ENCODE measurements at places on chromosomes 6 and 20. TPM values are rescaled to one million over a fixed set of nuclear protein-coding genes. Genes with fewer than 3 reads are reported as not detected.

Gene SCGN
- not detected for total RNA-seq

GRCh38 chr6:164861967-164862366 is 447.4 kb downstream of the C6orf118 start:
- no peaks in the 10 kb centered on the region for H3K27me3 ChIP-seq
- no peak overlapping the region for H3K27ac ChIP-seq
- no peaks in the 10 kb centered on the region for H3K36me3 ChIP-seq
- H3K4me3 ChIP-seq = no peak overlapping the region
- DNase-seq = no peak
- H3K4me1 ChIP-seq = no peaks in the 10 kb centered on the region

Gene MCCD1
- not detected for total RNA-seq

GRCh38 chr6:27145731-27146455 is 101.6 kb upstream of the PRSS16 start:
- H3K4me3 ChIP-seq = peak overlapping the region; percentile 60
- DNase-seq = peak; percentile 63
- peaks cover 7% of the 10 kb centered on the region for H3K4me1 ChIP-seq
- H3K27ac ChIP-seq = peak overlapping the region; percentile 83
- H3K27me3 ChIP-seq = peaks cover 18% of the 10 kb centered on the region
- H3K36me3 ChIP-seq = no peaks in the 10 kb centered on the region

- no peaks in the 10 kb centered on the region for H3K36me3 ChIP-seq
- no peak for DNase-seq
- peaks cover 33% of the 10 kb centered on the region for H3K27me3 ChIP-seq
- no peak overlapping the region for H3K27ac ChIP-seq
- H3K4me3 ChIP-seq = no peak overlapping the region
Observed at GRCh38 chr20:51091406-51092195, 68.7 kb upstream of the KCNG1 start.

DNA sequence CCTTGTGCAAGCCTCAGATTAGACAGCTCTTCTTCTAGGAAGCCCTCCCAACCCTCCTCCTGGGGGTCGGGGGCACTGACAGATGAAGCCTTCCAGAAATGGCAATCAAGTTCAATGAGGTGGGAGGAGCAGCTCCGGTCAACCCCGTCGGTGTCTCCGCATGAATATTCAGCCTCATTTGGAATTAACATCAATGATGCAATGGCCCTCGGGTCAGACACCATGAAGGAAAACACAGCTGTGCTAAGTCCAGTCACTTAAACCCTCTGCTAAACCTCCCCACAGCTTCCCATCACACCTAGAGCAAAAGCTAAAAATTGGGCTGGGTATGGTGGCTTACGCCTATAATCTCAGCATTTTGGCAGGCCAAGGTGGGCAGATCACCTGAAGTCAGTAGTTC is 36.5 kb downstream of the ZNF217 start:
- H3K27ac ChIP-seq = no peak overlapping the region
- no peaks in the 10 kb centered on the region for H3K36me3 ChIP-seq
- DNase-seq = no peak
- H3K4me1 ChIP-seq = no peaks in the 10 kb centered on the region
- no peaks in the 10 kb centered on the region for H3K27me3 ChIP-seq

DNA sequence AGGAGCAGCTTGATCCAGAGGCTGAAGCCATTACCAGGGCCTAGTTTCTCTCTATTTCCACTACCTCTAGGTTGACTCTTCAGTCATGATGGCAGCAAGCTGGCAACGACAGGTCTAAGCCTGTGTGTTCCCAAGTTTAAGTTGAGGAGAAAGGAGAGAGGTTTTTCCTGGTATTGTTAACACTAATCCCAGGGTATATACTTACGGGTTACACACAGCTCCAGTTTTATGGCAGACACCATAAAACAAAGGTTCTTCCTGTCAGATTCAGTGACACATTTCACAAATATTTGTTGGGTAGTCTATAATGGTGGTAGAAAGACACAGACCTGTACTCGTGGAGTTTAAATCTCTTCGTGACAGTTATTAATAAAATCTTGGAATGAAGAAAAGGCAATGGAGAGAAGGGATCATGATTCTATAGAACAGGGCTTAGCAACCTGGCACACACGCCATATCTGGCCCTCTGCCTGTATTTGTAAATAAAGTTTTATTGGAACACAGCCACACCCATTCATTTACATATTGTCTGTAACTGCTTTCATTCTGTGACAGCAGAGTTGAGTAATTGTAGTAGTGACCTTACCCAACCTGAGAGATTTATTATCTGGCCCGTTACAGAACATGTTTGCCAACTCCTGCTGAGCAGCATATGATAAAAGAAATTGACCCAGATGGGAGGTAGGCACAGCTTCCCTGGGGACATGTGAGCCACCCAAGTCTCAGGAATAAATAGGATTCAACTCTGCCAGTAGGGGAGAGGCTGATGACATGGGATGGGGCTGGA is 323.3 kb downstream of the CDH4 start:
- no peak for DNase-seq
- no peak overlapping the region for H3K27ac ChIP-seq
- no peaks in the 10 kb centered on the region for H3K27me3 ChIP-seq
- no peaks in the 10 kb centered on the region for H3K4me1 ChIP-seq
- no peaks in the 10 kb centered on the region for H3K36me3 ChIP-seq

Gene PROKR2
- not detected for total RNA-seq

DNA sequence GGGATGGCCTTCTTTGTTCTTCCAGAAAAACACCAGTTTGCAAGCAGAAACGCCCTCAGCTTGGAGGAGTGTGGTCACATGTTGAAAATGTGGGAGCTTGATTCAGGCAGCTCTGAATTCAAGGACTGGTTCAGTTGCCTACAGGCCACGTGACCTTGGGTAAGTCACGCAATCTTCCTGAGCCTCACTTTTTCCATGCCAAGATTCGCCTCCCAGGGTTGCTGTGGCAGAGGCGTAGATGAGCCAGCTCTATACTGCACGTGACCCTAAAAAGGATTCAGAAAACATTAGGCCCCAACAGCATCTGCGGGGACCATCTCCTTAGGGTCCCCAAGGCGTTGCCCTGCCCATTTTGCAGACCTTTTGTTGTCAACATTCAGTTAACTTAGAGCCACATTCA is 112.0 kb upstream of the SNX9 start:
- no peak overlapping the region for H3K27ac ChIP-seq
- no peak for DNase-seq
- no peaks in the 10 kb centered on the region for H3K27me3 ChIP-seq
- no peak overlapping the region for H3K4me3 ChIP-seq
- H3K4me1 ChIP-seq = peaks cover 2% of the 10 kb centered on the region
- no peaks in the 10 kb centered on the region for H3K36me3 ChIP-seq

DNA sequence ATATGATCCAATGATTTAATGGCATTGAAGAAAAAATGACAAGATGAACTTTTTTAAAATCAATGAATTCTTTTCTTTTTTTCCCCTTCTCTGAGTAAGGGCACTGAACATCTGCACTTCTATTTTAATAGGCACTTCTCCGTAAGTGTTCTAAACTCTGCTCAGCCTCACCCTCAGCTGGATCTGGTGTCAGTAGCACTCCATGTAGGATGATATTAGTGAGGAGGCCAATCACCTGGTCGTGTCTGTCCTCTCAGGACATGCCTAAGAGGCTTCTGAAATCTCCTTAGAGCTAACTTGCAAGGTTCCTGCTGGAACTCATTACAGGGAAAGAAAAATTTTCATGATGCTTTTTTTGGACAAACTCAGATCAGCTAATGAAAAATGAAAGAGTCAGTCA is 148.6 kb upstream of the MLIP start:
- no peaks in the 10 kb centered on the region for H3K27me3 ChIP-seq
- H3K27ac ChIP-seq = no peak overlapping the region
- H3K4me1 ChIP-seq = no peaks in the 10 kb centered on the region
- H3K36me3 ChIP-seq = no peaks in the 10 kb centered on the region
- H3K4me3 ChIP-seq = no peak overlapping the region

DNA sequence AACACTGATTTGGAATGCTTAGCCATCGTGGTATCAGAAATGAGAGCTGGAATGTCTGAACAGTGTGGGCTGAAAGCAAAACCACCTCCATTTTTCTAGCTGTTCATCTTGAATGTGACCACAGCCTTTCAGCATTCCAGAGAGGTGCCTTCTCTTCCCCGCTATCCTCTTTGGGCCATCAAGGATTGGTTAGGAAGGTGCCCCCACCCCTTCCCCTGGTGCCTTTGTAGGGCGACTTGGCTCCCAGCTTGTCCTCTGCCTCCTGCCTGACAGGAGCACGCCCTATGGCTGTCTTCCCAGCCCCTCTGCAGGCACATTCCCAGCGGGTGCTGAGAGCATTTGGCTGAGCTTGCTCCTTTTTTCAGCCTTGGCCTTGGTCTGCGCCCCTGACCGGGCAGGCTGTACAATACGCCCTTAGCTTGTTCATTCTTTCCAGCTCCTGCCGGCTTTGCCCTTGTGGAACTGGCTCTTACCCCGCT is 97.5 kb downstream of the ARMC2 start:
- no peaks in the 10 kb centered on the region for H3K27me3 ChIP-seq
- peak overlapping the region; percentile 40 for H3K4me3 ChIP-seq
- H3K27ac ChIP-seq = peak overlapping the region; percentile 90
- peak; percentile 88 for DNase-seq
- H3K4me1 ChIP-seq = peaks cover 80% of the 10 kb centered on the region

DNA sequence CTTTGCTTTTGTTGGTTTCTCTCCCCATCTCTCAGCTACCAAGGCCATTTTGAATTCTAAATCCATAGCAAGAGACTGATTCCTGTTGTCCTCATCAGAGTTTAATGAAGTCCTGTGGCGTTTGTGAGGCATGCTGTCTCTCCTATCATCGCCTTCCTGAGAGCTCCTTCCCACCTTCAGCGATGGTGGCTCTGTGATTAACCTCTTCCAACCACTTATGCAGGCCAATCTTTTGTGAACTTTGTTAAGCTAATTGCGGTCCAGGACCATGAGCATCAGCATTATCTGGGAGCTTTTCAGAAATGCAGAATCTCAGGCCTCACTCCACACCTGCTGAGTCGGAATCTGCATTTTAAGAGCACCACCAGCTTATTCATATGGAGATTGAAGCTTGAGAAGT is 272.5 kb upstream of the CDYL start:
- H3K4me3 ChIP-seq = no peak overlapping the region
- H3K36me3 ChIP-seq = no peaks in the 10 kb centered on the region
- no peaks in the 10 kb centered on the region for H3K27me3 ChIP-seq
- no peak overlapping the region for H3K27ac ChIP-seq
- no peak for DNase-seq

DNA sequence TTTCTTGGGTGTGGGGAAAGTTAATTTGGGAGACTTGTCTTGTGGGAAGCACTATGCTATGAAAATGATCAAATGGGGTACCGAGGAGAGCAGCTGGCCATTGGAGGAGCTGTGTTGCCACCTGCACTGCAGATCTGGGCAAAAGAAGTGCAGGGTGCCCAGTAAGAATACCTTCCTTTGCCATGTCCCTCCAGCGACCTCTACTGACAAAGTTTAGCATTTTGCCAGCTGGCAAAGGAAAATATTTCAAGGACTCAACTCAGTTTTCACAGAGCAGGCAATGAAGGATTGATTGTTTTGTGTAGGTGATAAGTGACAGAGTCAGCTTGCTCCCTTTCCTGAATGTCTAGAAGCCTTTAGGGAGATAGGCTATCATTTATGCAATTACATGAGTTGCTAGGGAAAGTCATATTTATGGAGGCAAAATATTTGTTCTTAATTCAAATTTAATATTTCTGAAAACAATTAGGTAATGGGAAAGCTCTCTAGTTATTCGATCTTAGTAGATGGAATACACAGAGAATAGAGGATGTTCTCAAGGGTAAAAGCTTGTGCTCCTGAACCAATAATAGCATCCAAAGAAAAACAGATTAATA is 118.4 kb downstream of the FARS2 start:
- no peaks in the 10 kb centered on the region for H3K4me1 ChIP-seq
- no peak overlapping the region for H3K27ac ChIP-seq
- no peaks in the 10 kb centered on the region for H3K27me3 ChIP-seq
- DNase-seq = no peak
- no peaks in the 10 kb centered on the region for H3K36me3 ChIP-seq
- H3K4me3 ChIP-seq = no peak overlapping the region

DNA sequence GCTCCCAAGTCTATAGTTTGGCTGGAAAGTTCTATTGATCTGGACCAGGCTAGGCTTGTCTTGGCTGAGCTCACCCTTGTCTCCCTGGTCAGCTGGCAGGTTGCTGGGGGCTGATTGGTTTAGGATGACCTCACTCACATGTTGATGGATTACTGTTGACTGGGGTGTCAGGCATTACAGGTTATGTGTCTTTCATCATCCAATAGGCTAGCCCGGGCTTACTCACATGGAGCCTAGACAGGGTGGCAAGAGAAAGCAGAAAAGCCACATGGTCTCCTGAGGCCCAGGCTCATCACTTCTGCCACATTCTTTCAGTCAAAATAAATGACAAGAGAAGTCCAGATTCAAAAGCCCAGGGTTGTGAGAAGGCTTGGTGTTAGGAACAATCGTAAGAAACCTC is 103.5 kb downstream of the BFSP1 start:
- no peak overlapping the region for H3K27ac ChIP-seq
- DNase-seq = no peak
- H3K4me3 ChIP-seq = no peak overlapping the region
- H3K36me3 ChIP-seq = no peaks in the 10 kb centered on the region

DNA sequence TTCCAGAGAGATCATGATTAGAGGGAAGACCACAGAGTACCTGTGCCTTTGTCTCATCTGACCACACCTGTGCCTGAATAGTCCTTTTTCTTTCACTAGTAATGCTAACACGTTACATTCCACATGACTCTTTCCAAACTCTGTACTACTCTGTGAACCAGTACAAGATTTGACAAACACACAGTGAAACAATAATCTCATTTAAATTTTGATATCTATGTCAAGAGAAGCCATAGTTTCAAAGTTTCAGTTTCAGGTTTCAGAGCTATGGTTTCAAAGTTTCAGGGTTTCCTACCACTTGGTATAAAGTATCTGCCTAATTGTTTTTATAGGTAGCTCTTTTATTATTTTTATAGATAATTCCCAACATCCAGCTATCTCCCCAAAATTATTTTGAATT is 62.0 kb upstream of the PHACTR2 start:
- H3K27me3 ChIP-seq = no peaks in the 10 kb centered on the region
- H3K27ac ChIP-seq = no peak overlapping the region

DNA sequence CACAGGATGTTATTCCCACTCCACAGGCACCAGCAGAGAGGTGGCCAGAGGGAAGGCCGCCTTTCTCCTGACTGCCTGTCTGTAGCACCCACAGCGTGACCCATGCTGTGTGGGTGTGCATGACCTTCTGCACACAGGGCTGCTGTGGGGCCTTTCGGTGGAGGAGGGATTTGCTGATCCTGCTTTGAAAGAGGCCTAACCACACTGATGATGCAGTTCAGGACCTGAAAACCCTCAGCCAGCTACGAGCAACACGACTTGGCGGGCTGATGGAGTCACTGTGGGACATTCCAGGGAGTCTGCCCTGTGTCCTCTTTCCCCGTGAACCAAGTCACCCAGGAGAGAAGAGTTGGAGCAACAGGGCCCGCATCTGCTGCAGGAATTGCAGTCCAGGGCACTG is 49.1 kb downstream of the SYTL3 start:
- H3K27me3 ChIP-seq = no peaks in the 10 kb centered on the region
- DNase-seq = no peak
- no peaks in the 10 kb centered on the region for H3K36me3 ChIP-seq
- no peak overlapping the region for H3K27ac ChIP-seq
- H3K4me3 ChIP-seq = no peak overlapping the region

GRCh38 chr20:51946586-51946985 is 144.3 kb upstream of the SALL4 start:
- no peaks in the 10 kb centered on the region for H3K4me1 ChIP-seq
- no peak overlapping the region for H3K4me3 ChIP-seq
- no peak overlapping the region for H3K27ac ChIP-seq
- no peaks in the 10 kb centered on the region for H3K36me3 ChIP-seq

Gene BEND6
- total RNA-seq = 0.15 TPM

- H3K27me3 ChIP-seq = peaks cover 73% of the 10 kb centered on the region
- DNase-seq = no peak
- H3K4me1 ChIP-seq = peaks cover 33% of the 10 kb centered on the region
- H3K4me3 ChIP-seq = peak overlapping the region; percentile 64
Observed at GRCh38 chr6:108116546-108117426, 42.2 kb upstream of the OSTM1 start.

Gene BMP5
- total RNA-seq = 3.9 TPM

All from gastrocnemius medialis (tissue), 4 donors.